ENCODE measurements at places on chromosomes 1 and 21.

- DNase-seq: no peak
These were observed 33.0 kb upstream of the PDPN start for GRCh38 chr1:13550663-13551062.

GRCh38 chr21:42892582-42892930, 553 bp upstream of the NDUFV3 start:
- DNase-seq: no peak

GRCh38 chr1:45407629-45408287, 67.5 kb upstream of the MUTYH start:
- DNase-seq: no peak

DNA sequence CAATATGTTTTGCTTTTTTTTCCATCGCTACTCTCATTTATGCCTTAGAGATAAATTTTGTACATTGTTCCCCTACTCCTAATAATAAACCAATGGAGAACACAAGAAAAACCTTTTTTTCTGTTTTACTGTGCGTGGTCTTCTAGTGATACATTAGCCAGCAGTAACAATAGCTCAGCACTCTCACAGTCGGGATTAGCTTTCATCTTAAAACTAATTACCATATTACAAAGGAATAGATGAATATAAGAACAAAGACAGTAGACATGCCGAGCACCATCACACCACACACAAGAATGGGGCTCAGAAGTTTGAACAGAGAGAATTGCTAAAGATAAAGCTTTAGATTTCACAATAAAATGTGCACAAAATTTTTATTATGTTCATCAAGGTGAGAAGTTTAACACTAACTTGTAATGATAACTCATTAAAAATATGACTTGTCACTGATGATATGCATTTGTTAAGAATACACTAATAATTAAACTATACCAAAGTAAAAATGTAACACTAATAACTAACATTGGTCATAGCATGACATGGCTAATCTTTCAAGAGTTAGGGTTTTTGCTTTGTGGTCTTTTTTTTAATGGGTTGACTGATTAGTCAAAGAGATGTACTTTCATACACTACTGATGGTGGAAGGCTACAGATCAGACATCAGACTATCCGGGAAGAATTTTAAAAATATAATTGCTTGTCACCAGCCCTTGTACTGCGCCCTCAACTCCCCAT, 61.8 kb downstream of the EXTL2 start:
- DNase-seq: no peak
